ENCODE measurements at places on chromosomes 1 and 21.
A peak's percentile ranks its signal among the peaks of the same experiment; 100 is the strongest.

DNA sequence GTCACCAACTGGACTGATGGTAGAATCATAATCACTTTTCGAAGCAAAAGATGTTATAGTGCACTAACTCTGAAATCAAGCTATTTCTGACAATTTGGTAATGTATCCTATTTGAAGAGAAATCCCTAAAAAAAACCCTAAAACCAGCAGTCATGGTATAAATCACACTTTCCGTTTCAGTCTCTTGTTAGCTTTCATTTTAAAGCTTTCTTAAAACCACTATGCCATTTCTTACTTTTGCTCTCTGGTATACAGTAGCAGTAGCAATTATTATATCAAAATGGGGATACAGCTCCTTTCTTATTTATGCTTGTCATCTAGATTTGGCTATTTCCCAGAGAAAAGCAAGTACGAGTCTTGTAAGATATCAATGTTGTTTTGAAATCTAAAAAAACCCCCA, 323.3 kb downstream of the KCTD3 start:
- no peak for DNase-seq

DNA sequence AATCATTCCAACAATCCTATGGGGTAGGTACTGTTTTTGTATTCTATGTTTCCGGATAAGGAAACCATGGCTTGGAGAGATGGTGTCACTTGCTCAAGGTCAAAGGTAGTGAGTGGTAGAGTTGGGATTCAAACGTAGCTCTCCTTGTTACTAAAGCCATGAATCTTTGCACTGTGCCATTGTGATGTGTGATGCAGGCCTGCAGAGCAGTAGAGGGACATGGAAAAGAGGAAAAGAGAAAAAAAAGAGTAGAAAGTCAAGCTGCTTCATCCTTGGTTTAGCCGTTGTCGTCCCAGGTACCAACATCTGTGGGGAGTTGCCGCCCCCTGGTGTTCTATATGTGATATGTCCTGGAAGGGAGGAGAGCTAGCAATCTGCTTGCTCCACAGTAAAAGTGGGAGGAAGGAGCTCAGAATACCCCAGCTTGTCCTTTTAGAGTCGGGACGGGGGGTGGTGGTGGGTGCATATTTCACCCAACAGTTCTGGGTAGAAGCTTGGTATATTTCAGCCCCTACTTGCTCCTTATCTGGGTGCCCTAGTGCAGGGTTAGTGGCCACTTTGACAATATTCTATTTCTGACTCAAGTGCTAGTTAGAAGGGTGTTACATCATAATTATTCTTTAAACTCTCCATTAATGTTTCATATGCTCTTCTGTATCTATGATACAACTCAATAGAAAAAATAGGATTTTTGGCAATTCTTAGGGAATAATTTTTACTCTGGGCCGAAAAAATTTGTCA, 98.4 kb downstream of the EBNA1BP2 start:
- peak; percentile 68 for DNase-seq

DNA sequence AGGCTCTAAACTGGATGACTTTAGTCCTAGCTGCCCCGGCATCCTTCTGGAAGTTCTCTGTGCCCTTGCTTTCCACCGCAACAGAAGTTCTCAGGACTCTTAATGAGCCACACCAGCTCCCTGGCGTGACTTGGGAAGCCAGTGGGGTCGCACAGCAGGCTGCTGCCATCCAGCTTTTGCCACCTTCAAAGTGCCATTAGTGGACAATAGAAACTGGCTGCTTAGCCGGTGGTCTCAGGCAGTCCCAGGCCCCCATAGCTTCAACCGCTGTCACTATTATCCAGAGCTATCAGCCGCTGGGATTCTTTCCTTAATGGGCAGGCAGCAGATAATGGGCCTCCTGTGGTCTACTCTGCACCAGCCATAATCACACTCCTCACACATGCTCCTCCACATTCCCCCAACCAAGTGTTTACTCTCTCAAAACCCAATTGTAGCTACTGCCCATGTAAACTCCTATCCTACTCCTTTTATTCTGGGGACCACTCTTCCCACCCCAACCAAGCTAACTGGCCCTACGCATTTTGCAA, 37.3 kb downstream of the PLEKHA6 start:
- DNase-seq, result no peak

DNA sequence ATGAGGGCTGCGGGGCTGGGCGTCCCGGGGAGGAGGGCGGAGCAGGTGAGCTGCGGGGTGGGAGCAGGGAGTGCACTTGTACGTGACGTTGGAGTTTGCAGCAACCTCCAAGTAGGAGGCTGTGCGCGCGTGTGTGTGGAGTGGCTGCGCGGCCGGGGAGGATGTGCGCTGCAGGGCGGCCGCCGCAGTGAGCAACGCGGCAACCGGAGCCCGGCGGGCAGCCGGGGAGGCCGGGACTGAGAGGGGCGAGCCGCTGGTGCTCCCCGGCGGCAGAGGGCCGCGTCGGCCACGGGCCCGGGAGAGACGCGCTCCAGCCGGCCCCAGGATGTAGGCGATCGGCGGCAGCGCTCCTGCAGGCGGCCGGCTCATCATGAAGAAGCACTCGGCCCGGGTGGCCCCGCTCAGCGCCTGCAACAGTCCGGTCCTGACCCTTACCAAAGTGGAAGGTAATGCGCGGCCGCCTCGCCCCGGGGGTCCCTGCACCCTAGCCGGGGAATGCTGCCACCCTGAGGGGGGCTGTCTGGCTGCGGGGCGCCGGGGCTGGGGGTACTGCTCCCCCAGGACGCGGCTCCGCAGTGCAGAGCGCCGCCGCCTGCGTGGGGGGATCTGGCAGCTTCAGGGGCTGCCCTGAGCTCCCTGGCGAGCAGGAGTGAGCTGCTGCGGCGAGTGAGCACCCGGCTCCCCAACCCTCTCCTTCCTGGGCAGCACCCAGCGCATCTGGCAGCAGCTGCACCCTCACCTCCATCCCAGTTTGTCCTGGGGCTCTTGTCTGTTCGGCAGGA, 158.9 kb upstream of the COA6 start:
- peak; percentile 26 for DNase-seq

DNA sequence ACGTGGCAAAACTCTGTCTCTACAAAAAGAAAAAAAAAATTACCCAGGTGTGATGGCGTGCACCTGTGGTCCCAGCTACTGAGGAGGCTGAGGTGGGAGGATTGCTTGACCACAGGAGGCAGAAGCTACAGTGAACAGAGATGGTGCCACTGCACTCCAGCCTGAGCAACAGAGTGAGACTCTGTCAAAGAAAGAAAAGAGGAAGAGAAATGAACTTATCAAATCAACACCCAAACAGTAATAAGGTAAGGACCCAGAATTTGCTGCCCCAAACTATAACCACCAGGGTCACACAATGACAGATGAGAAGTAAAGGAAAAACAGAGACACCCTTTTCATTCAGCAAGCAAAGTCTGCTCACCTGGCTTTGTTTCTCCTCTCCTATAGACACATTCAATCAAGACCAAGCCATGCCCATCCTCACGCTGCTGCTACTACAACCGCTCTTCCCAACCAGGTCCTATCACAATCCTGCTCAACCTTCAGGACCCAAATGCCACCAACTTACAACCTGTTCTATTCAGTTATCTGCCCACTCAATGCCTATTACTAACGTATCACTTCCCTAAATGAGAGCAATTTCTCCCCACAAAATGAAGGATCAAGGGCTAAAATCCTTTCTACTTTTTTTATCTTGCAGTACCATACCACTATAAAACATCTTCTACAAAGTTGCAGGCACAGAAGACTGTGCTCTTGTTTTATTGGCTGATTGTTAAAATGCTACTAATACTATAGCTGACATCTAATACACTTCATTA, 183.5 kb downstream of the RERE start:
- DNase-seq, result no peak

DNA sequence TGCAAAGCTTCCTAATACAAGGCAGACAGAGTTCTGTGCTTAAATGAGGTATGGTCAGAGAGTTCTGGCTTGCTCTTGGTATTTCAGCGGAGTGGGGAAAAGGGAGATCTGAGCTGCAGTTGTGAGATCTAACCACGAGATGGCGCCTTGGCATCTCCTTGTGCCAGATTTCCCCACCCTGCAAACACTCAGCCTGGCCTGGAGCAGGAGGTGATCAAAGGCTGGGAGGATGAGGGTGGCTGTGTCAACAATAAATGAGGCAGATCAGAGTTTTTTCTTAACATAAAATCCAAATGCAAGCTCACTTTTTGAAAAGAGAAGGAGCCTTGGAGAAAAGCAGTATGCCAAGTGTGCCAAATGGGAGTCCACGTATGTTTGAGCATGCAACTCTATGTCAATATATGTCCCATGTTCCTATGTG, 4.1 kb upstream of the TFAP2E start:
- DNase-seq, result peak; percentile 60

DNA sequence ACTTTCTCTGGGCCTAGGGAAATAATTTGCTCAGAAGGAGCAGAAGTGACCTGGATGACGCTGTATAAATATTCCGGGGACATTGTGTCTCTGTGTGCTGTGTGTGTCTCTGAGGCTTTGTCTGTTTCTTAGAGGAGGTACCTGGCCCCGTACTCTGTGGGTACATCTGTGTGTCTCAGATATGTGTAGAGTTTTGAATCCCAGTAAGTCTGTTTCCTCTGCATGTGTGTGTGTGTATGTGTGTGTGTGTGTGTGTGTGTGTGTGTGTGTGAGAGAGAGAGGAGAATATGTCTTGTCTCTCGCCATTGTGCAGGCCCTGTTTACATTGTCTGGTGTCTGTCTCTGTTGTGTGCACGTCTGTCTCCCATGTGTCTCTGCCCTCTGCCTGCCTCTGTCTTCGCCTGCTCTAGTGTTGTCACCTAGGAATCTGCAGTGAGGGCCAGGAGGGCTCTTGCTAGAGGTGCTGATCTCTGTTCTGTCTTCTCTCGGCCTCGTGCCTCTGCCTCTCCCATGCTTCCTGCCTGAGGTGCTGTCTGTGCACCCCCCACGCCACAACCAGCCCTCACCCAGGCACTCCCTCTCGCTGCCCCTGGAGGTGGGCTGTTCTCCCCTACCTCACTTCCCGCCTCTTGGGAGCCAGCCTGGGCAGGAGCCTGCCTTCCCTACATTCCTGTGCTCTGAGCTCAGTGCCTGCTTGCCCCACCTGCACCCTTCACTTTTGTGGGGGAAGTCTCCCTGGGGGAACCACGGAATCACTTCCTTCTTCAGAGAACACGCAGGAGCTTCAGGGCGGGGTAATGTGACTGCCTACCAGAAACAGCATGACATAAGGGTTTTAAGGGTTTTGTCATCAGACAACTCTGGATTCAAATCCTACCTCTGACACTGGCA, 5.9 kb downstream of the MAP7D1 start:
- peak; percentile 53 for DNase-seq

DNA sequence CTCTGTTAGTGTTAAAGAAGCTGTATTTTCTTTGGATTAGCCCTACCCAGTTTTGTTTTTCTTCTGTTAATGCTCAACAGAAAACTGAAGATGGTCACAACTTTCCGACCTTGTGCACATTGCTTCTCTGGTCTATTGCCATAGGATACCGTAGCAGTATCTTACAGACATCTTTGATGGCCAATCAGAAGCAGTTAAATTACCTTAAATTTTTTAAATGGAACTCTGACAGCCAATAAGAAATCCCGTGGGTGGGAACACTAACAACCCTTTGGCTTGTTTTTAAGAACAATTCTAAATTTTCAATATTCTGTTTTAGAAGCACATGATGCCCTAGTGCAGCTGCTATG, 17.2 kb downstream of the NFYC start:
- DNase-seq, result peak; percentile 91

DNA sequence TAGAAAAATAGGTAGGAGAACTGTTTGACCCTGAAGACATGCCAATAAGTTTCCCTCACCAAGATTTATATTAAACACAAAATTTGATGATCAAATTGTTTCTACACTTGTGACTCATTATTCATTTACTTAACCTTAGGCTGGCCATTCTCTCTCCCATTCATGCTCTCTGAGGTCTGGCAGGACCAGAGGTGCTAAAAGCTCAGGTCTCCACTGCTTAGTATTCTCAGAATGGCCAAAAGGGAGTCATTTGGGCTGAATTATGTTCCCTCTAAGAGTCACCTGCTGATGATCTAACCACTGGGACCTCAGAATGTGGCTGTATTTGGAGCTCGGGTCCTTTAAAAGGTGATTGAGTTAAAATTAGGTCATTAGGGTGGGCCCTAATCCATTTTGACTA, 47.1 kb upstream of the ATP1B1 start:
- DNase-seq, result no peak

- DNase-seq, result no peak
Observed at GRCh38 chr1:201632364-201632952, 93.5 kb downstream of the NAV1 start.

DNA sequence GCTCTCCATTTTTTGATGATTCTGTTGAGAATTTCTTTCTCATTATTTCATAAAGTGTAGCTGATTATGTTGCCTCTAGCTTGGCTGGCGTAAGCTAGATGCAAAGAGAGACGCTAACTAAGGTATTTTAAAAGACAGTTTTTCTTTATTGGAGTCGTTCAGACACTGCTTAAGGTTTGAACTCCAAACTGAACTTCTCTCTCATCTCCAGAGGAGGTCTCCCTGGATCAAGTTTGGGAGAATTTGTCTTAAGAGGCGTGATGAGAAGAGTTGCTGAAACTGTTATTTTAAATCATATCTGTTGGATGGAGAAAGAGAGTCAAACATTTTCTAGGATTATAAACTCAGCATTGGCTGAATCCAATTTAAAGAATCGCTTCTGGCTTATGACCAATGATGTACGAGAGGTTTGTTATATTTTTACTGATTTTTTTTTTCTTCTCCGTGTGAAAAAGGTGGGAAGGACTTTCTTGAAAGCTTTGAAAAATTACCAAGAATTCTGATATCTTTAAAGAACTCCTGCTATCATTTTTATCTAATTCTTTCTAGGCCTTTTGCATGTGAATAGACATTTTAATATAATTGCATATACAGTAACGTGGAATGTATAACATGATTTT, 34.0 kb downstream of the MAP3K7CL start:
- DNase-seq, result peak; percentile 90

DNA sequence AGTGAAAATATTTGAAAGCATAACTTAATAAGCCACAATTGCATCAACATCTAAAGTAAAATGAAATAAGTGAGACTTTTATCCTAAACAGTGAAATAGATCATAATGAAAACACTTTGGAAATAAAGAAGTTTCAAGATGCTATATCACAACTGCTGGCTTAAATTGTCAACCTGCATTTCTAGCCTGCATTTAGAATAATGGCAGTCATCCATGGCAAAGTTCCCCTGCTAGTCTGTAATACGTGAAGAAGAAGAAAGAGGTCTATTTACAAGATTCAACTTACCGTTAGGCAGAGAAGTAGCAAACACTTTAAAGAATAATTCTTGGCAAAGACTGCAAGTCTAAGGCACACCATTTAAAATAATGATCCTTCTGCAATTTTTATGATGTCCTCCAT, 133.6 kb downstream of the DPYD start:
- no peak for DNase-seq

DNA sequence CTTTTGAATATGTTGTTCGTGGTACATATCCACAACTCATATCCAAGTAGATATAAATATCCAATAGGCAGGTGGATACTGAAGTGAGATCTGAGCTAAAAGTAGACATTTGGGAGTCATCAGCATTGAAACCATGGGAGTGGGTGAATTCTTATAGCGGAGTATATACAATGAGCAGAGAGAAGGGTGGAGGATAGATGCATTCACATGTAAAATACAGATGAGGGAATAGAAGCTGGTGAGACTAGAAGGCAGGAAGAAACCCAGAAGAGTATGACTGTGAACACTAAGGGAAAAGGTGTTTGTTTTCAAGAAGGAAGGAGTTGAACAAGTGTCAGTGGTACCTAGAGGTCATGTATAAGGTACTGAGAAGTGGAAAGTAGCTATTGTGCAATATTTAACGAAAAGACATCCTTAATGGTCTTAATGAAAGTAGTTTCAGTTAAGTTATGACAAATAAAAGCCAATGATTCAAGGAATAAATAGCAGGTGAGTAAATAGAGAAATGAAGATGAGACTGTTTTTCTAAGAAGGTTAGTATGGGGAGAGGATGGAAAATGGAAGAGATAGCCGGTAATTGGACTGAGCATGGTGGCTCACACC, 181.6 kb upstream of the CACYBP start:
- DNase-seq, result no peak

Measured in iris pigment epithelial cell (primary cell).